Vein endothelial cell (primary cell): ENCODE measurements at places on chromosomes 5 and 9. TPM values are rescaled to one million over a fixed set of nuclear protein-coding genes. Genes with fewer than 3 reads are reported as not detected.

The PDZD2 gene
- 3.9 and 6.9 TPM in 2 replicates for total RNA-seq

The ADGRD2 gene
- not detected in 2 replicates for total RNA-seq

The PRRX2 gene
- 0.38 TPM in 1 of 2 replicates, not detected in the other for total RNA-seq

The ZNF608 gene
- total RNA-seq: 18.2 and 26.8 TPM in 2 replicates

The TNC gene
- total RNA-seq: 1.3 and 2.7 TPM in 2 replicates

The HMMR gene
- total RNA-seq: 11.8 and 21.0 TPM in 2 replicates

The OR1Q1 gene
- not detected in 2 replicates for total RNA-seq

The CAVIN4 gene
- total RNA-seq: 1.6 and 3.3 TPM in 2 replicates

The SETX gene
- total RNA-seq: 71.5 and 78.3 TPM in 2 replicates

The PHF24 gene
- not detected in 2 replicates for total RNA-seq

The NRARP gene
- 46.7 and 64.3 TPM in 2 replicates for total RNA-seq

The SLC25A2 gene
- 0.48 TPM in 1 of 2 replicates, not detected in the other for total RNA-seq

The C9orf72 gene
- total RNA-seq: 8.2 and 9.8 TPM in 2 replicates

The PLCXD3 gene
- total RNA-seq: 0.33 and 0.76 TPM in 2 replicates

The FOXD1 gene
- under 0.01 and 0.10 TPM in 2 replicates for total RNA-seq

The GRIN1 gene
- total RNA-seq: 0.10 TPM in 1 of 2 replicates, not detected in the other
